ENCODE measurements at places on chromosomes 13 and 19.

DNA sequence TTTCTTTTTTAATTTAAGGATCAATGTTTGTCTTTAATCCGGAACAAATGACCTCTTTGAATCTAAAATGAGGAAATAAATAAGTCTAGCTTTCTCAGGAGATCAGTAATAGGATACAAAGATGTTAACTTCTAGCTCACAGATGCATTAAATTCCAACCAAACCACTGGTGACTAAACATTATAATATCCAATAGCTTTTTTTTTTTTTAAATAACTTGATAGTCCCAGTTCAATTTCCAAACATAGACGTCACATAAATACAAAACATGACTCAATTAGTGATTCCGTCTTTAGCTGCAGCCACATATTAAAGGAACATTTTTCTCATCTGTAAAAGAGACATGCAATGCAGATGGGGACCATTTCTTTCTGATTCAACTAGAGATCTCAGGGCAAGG is 390.5 kb upstream of the PCDH9 start:
- DNase-seq: no peak

DNA sequence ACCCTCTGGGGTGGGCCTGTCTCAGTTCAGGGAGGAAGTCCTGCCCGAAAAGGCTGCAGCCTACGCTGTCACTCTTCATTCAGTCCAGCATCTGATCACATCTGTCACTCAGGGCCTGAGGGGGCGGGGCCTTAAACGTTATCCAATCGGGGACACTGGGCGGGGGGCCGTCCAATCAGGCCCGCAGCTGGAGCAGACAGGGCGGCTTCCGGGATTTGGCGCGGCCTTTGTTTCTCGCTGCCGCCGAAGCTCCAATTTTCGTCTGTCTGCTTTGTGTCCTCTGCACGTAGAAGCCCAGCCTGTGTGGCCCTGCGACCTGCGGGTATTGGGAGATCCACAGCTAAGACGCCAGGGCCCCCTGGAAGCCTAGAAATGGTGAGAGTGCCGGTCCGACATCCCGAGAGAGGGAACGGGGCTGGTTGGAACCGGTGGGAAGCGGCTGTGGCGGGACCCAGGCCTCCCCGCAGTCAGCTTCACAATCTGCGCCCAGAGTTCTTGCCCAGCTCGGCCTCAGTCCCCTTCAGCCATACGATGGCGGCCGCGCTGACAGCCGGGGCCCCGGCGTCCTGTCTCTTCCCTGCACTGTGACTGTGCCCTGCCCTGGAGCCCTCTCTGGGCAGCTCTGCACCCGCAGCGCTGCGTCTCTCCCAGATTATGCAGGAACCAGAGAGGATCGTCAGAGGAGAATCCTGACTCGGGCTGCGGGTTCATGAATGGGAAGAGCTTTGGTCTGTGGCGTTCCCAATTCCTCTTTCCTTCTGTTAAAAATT is at the start of gene ZNF730:
ZNF730 (plus strand) TSS at position 224 of the 770 bp plus-strand sequence; CDS start at position 373, 149 bp downstream.
- DNase-seq: peak; percentile 14

- no peak for DNase-seq
Observed at GRCh38 chr13:40456397-40456953, 210.0 kb downstream of the FOXO1 start.

- no peak for DNase-seq
Observed at GRCh38 chr13:34577051-34577450, 365.0 kb upstream of the NBEA start.

DNA sequence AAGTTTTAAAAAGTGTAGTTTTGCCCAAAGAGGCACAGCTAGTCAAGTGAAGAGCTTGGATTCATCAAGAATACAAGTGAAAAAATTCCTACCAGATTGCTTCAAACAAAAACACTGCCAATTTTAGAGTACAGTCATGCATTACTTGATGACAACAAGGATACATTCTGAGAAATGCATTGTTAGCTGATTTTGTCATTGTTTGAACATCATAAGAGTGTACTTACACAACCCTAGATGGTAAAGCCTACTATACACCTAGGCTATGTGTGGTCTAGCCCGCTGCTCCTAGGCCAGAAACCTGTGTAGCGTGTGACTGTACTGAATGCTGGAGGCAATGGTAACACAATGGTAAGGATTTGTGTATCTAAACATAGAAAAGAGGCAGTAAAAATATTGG is 41.1 kb downstream of the TMTC4 start:
- DNase-seq: no peak

DNA sequence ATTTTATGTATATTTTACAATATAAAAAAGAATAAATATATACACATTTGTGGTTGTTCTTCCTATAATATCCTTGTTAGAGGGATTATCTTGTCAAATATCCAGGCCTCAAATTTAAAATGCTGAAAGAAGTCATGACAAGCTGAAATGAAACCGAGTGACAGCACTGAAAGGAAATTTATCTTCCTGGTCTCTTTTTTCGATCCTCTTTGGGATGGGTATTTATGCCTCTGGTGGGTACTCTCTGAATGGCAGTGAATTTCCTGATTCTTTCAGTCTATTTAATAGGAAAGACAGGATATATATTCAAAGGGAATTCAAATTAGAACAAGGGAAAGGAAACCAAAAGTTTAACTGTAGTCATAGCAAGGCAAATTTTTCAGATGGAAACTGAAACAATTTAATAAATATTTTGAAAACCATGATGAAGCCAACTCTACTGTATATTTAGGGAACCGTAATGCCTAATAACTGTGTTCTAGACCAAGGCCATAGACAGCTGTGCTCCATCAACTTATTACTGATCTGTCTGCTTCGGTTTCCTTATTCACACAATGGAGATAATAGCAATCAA is 97.9 kb downstream of the DLEU7 start:
- DNase-seq: no peak

GRCh38 chr19:19064811-19065745 is 1.3 kb downstream of the SLC25A42 start:
- no peak for DNase-seq

- no peak for DNase-seq
Observed at GRCh38 chr13:50693727-50694126, 149.8 kb downstream of the DLEU7 start.
